Right lung (tissue), 10 donors: ENCODE measurements at places on chromosomes 5 and 9. TPM values are rescaled to one million over a fixed set of nuclear protein-coding genes. Genes with fewer than 3 reads are reported as not detected.

- no peak for DNase-seq
These were observed 11.0 kb upstream of the ABLIM3 start for GRCh38 chr5:149130121-149130914.

GRCh38 chr9:73138516-73138915, 13.1 kb upstream of the ANXA1 start:
- no peak for DNase-seq

DNA sequence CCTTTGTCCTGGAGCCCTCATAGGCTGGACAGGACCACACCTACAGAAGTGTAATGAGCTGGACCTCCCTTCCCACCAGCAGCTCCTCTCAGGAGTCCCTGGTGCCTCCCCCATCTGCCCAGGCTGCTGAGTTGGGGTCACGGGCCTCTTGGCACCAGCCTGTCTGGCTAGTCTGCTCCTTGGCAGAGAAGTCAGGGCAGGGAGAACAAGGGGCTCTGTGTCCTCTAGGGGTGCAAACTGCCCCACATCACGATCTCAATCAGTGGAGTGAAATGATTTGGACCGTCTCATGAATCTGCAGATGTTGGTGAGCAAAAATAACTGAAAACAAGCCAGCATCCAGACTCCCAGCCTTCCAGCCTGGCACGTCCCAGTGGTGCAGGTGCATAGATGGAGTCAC, 14.9 kb upstream of the GFPT2 start:
- no peak for DNase-seq

- no peak for DNase-seq
These were observed 116.7 kb downstream of the GNA14 start for GRCh38 chr9:77531400-77531799.

DNA sequence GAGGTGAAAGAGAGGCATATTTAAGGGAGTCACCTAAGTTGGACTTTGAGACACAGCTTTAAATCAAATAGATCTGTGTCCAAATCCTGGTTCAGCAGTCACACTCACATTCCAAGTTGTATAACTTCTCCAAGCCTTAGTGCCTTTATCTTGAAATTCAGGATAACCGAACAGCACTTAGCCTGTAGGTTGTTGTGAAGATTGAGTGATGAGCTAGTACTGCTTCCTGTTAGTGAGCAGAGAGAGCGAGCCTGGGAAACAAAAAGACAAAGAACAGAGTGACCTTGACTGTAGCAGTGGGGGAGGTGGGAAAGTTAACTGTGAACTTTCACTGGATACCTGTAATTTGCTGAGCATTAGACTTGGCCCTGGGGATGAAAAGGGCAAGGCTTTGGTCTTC, 22.4 kb downstream of the MAML1 start:
- no peak for DNase-seq

DNA sequence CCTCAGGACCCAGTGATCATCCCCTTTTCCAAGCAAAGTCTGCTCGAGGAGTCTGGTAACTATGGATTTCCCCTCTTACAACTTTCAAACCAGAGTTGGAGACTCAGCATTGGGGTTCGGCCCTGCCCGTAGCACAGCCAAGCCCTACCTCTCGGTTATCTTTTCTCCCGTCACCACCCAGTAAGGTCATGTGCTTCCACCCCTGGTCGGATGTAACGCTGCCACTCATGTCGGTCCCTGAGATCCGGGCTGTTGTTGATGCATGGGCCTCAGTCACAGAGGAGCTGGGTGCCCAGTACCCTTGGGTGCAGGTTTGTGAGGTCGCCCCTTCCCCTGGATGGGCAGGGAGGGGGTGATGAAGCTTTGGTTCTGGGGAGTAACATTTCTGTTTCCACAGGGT, 1.2 kb downstream of the GALT start:
- DNase-seq: no peak

GRCh38 chr5:23053846-23054245, 200.7 kb upstream of the CDH12 start:
- no peak for DNase-seq

DNA sequence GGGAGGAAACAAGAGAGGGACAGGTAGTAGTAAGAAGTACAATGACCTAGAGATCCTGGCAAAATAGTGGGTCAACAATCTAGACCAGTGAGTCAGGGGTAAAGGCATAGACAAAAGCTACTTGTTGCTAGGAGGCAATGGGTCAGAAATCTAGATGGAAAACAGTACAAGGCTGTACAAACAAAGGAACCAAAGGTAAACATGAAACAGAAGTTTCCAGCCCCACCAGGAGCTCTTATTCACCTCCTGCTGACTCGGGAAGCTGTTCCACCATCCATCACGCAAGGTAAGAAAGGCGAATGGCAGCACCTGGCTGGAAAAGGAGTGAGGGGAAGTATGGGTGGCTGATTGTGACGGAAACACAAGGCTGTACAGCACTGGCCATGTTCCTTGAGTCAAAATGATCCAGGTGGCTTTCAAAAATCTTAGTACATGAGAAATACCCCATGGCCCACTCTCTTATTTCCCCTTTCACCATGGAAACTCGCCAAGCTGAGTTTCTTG, 70.5 kb upstream of the RAI14 start:
- DNase-seq: no peak

The DMRTA1 gene
- polyA plus RNA-seq: 2.5 TPM

The TAF11L13 gene
- not detected for polyA plus RNA-seq

The GRXCR2 gene
- polyA plus RNA-seq: not detected

The PTGDS gene
- polyA plus RNA-seq: 21.1 TPM

The ORM2 gene
- polyA plus RNA-seq: 1.4 TPM
